ENCODE measurements at places on chromosomes 4 and X. TPM values are rescaled to one million over a fixed set of nuclear protein-coding genes. Genes with fewer than 3 reads are reported as not detected.

Gene AMBN
- not detected for total RNA-seq

Gene CT45A2
- total RNA-seq: not detected

DNA sequence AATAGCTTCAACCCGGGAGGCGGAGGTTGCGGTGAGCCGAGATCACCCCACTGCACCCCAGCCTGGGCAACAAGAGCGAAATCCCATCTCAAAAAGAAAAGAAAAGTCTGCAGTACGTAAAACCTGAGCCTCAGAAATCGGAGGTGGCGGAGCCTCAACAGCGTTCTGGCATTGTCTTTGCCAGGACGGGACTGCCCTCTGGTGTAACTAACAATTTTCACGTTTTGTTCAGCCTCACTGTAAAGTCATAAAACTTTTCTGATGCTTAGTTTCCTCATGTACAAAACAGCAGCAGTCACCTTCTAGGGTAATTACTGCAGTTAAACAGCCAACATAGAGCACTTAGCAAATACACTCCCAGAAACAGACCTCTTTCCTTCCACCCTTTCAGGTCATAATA is 121.7 kb downstream of the RBM47 start:
- H3K4me3 ChIP-seq: no peak overlapping the region
- H3K27ac ChIP-seq: no peak overlapping the region

Gene HPSE
- total RNA-seq: 1.5 TPM

GRCh38 chr4:83785891-83786290 is 250.0 kb downstream of the GPAT3 start:
- no peaks in the 10 kb centered on the region for H3K27me3 ChIP-seq
- H3K4me3 ChIP-seq: no peak overlapping the region
- H3K4me1 ChIP-seq: no peaks in the 10 kb centered on the region

Gene NSDHL
- 5.8 TPM for total RNA-seq

Gene ADAMTS3
- total RNA-seq: 1.2 TPM

DNA sequence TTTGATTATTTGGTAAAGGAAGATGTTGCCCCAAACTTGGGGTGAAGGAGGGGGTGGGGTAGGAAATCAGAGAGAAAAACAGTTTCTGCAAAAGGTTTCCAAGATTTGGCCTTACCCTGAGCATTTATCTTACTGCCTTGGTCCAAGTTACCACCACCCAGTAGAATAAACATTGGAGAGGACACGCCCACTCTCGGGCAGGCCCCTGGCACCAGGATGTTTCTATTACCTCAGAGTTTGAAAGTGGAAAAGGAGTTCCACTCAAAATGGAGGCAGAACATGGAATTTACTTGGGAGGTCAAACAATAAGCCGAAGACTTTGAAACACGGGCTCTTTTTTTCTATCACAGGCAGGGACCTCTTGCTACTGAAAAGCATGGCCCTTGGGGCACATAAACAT is 113.7 kb downstream of the CHRNA9 start:
- DNase-seq: no peak
- no peak overlapping the region for H3K27ac ChIP-seq
- no peaks in the 10 kb centered on the region for H3K27me3 ChIP-seq
- peaks cover 3% of the 10 kb centered on the region for H3K4me1 ChIP-seq
- H3K4me3 ChIP-seq: no peak overlapping the region

DNA sequence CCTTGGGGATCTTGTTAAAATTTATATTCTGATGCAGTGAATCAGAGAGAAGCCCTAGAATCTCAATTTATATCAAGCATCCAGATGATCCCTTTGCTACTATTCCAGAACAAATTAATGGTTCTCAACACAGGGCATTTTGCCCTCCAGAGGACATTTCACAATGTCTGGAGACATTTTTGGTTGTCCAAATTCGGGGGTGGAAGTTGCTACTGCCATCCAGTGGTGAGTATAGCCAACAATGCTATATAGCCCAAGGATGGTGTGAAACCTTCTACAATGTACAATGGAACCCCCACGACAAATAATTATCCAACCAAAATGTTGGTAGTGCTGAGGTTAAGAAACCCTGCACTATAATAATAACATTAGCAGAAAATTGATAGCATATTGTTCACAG is 2440.0 kb downstream of the PCDH7 start:
- H3K4me3 ChIP-seq: no peak overlapping the region
- no peaks in the 10 kb centered on the region for H3K27me3 ChIP-seq
- no peak for DNase-seq
- H3K36me3 ChIP-seq: no peaks in the 10 kb centered on the region
- no peak overlapping the region for H3K27ac ChIP-seq
- H3K4me1 ChIP-seq: no peaks in the 10 kb centered on the region

- H3K4me3 ChIP-seq: no peak overlapping the region
- H3K4me1 ChIP-seq: no peaks in the 10 kb centered on the region
- DNase-seq: no peak
- no peak overlapping the region for H3K27ac ChIP-seq
- no peaks in the 10 kb centered on the region for H3K36me3 ChIP-seq
Measured at GRCh38 chr4:67051000-67051789, 494.1 kb downstream of the CENPC start.

DNA sequence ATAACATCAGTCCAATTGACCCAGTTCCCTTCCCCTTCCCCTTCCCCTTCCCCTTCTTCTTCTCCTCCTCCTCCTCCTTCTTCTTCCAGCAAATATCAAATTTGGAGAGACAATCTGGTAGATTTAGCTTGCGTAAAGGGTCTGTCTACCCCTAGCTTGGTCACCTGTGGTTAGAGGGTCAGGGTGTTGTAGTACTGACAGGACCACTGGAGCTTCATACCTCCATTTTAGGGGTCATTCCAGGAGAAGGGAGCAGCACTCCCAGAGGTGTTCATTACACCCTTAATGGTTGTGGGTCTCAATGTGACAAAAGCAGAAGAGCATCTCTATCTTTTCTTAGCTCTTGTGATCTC is 3.7 kb upstream of the FGB start:
- H3K27me3 ChIP-seq: no peaks in the 10 kb centered on the region
- no peak for DNase-seq
- no peak overlapping the region for H3K4me3 ChIP-seq
- H3K27ac ChIP-seq: no peak overlapping the region
- H3K4me1 ChIP-seq: no peaks in the 10 kb centered on the region

GRCh38 chr4:4401036-4401435 is 14.1 kb downstream of the NSG1 start:
- H3K27ac ChIP-seq: no peak overlapping the region
- DNase-seq: no peak
- H3K4me1 ChIP-seq: no peaks in the 10 kb centered on the region
- H3K36me3 ChIP-seq: no peaks in the 10 kb centered on the region

Gene FBXO8
- 32.0 TPM for total RNA-seq

DNA sequence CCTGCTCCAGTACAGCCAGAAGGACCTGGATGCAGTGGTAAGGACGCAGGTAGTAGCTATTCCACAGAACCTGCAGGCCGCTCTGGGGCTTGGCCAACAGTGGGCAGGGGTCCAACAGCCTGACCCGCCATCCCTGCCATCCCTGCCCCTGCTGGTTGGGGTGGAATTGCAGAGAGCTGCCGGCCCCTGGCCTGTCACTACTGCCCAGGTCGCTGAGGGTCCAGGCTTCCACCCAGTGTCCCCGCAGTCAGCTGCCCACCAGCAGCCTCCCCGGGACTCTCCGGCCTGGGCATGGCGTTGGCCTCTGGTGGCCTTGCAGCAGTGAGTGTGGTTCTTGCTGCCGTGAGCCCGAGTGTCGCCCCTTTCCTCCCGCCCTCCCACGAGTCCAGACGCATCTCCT is 16.3 kb downstream of the TACC3 start:
- no peak overlapping the region for H3K4me3 ChIP-seq
- no peak for DNase-seq

GRCh38 chrX:40095583-40096394 is 2.0 kb downstream of the BCOR start:
- peak overlapping the region; percentile 72 for H3K4me3 ChIP-seq
- peaks cover 51% of the 10 kb centered on the region for H3K4me1 ChIP-seq
- H3K36me3 ChIP-seq: no peaks in the 10 kb centered on the region
- peak overlapping the region; percentile 87 for H3K27ac ChIP-seq

- H3K27me3 ChIP-seq: no peaks in the 10 kb centered on the region
- no peaks in the 10 kb centered on the region for H3K36me3 ChIP-seq
- DNase-seq: no peak
- H3K4me1 ChIP-seq: no peaks in the 10 kb centered on the region
Measured at GRCh38 chr4:70885174-70885573, 17.0 kb upstream of the MOB1B start.

Gene SYNPO2
- 2,073 TPM for total RNA-seq

Gene CENPVL1
- not detected for total RNA-seq

DNA sequence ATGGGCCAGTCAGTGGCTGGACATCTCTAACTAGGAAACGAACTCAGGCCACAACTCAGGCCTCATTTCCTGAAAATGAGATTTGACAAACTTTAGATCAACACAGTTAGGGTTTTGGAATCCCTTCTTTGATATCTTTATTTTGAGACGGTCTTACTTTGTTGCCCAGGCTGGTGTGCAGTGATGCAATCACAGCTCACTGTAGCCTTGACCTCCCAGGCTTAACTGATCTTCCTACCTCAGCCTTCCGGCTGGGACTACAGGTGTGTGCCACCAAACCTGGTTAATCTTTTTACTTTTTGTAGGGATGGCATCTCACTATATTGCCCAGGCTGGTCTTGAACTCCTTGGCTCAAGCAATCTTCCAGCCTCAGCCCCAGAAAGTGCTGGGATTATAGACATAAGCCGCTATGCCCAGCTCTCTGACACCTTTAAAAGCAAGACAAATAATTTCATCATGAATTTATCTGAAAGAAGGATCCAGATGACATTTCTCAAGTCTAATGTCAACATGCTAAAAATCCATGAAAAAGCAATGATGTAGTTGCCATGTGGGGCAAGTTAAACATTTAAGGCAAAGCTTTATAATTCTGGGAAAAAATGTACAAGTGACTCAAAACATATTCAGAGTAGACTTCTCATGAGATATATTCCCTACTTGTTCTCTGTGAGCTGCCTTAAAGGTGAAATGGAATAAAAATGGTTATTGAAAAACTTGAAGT is 89.1 kb upstream of the CBR4 start:
- H3K27ac ChIP-seq: no peak overlapping the region
- peaks cover 18% of the 10 kb centered on the region for H3K4me1 ChIP-seq
- no peaks in the 10 kb centered on the region for H3K27me3 ChIP-seq
- no peak overlapping the region for H3K4me3 ChIP-seq

DNA sequence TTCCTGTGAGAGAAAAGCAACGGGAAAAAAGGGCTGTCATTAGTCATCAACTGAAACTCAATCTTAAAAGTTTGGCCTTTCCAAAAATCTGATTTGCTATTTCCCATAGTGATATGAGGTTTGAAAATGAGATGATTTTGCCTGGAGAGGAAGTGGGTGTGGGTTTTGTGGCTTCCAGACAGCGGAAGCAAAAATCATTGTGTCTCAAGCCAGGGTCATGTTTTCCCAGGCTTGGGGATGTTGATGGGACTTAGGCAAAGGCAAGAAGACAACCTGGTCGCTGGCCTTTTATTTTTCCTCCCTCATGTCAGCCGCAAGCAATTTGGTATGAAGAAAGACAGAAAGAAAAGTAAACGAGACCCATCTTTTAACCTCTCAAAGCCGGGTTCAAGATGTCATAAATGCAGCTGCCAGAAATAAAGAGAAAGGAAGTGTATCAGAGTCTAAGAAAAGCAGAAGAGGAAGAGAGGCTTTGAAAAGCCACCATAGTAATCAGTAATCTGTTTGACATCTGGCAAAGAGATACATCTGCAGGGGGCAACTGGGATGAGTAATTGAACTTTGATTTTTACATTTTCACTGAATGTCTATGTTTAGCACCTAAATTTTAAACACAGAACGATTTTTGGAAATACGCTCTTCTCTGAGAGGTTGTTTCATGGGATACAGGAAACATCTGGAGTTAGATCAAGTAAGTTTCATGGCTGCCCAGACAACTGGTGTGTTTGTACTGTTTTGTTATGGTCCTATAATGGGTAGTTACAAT is 521.6 kb upstream of the SLIT2 start:
- H3K27me3 ChIP-seq: no peaks in the 10 kb centered on the region
- no peak for DNase-seq
- no peaks in the 10 kb centered on the region for H3K36me3 ChIP-seq
- no peak overlapping the region for H3K4me3 ChIP-seq
- H3K27ac ChIP-seq: no peak overlapping the region
- H3K4me1 ChIP-seq: peaks cover 3% of the 10 kb centered on the region

- H3K4me3 ChIP-seq: no peak overlapping the region
- DNase-seq: no peak
- H3K36me3 ChIP-seq: no peaks in the 10 kb centered on the region
- peaks cover 25% of the 10 kb centered on the region for H3K4me1 ChIP-seq
- no peak overlapping the region for H3K27ac ChIP-seq
Measured at GRCh38 chr4:85500110-85500867, 25.3 kb downstream of the ARHGAP24 start.

DNA sequence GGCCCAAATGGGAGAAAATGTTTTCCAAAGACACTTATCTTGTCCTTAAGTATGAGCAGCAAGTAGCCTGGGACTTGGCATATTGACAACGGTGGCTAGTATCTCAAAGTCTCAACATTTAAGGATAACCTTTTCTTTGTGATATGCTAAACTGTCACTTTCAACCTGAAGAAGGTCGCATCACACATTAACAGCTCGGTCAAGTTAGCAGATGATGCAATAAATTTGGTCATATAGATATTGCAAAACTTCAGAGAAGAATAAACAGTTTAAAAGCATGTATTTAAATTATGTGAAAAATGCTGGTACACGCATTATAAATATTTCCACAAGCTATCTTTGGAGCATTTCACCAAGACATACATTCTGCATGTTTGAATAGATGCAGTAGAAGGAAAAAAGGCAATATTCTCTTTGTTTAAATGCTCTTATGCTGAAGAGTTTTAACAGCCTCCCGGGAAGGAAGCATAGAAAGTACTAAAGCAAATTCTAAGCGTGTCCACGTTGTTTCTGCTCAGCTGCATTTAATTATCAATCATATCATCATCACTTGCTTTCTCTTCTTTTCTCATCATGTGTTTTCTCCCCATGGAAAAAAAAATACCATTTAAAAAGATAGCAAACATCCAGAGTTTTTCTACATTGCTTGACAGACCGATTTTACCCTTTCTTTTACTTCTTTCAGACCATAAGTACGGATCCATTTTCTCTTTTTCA is 24.2 kb downstream of the ARHGAP6 start:
- no peaks in the 10 kb centered on the region for H3K36me3 ChIP-seq
- peaks cover 6% of the 10 kb centered on the region for H3K4me1 ChIP-seq

DNA sequence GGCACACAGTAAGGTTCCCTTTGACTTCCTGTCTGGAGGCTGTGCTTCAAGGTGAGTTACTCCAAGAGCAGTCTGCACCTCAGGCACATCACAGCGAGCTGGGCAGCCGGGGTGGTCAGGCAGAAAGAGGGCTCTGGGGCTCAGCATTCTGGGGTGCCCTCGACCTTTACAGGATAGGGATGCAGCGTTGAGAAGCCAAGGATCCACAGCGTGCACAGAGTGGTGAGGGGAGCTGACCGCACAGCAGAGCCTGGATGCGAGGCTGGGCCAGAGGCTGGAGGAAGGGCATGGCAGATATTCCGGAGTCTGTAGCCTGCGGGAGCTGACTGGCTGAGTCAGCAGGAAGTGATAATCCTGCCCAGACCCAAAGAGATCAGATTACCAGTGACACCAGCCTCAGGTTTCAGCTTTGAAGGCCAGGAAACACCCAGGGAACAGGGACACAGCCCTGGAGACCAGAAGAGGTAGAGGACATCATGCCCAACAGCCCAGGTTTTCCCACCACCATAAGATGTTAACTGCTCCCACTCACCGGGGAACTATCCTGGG is 38.4 kb upstream of the PDLIM3 start:
- no peaks in the 10 kb centered on the region for H3K36me3 ChIP-seq
- H3K27me3 ChIP-seq: no peaks in the 10 kb centered on the region
- peak overlapping the region; percentile 35 for H3K27ac ChIP-seq
- DNase-seq: no peak

Measured in esophagus muscularis mucosa (tissue), 4 donors.